ENCODE measurements at places on chromosomes 16 and 17.

GRCh38 chr17:18042983-18043382, 3.8 kb downstream of the GID4 start:
- no peak for DNase-seq

DNA sequence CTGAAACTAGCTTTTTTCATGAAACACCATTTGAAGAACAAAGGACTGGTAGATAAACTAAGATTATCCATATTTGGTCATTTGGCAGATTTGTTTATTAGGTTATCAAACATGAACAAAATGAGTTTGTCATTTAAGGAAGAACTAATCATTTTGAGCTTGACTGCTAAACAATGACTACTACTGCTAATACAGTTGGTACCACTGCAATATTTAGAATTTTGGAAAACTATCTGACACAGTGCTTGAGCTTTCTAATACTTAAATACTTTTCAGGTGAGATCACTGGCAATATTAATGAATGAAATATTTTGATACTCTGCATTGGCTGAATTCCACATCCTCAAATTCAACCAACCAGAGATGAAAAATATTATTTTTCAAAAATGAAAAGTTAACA, 47.2 kb downstream of the MED13 start:
- DNase-seq = no peak

DNA sequence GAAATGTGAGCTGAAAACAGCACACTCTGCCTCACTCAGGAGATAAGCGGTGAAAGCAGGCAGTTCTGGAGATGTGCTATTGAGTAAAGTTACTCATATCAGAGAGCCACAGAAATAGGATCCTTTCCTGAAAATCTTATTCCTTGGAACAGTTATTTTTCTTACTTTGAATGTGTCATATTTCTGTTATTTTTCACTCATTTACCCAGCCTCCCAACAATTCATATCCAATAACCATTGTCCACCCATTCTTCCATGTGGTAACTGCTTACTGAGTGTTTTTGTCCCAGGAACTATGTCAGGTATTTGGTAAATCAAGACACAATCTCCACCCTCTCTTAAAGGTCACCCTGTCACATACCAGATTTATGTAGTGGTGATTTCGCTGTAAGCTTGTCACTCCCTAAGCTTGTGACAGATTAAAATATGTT, 144.9 kb downstream of the PARN start:
- DNase-seq = no peak

GRCh38 chr16:13315642-13316427, 414.4 kb downstream of the SHISA9 start:
- DNase-seq = no peak

DNA sequence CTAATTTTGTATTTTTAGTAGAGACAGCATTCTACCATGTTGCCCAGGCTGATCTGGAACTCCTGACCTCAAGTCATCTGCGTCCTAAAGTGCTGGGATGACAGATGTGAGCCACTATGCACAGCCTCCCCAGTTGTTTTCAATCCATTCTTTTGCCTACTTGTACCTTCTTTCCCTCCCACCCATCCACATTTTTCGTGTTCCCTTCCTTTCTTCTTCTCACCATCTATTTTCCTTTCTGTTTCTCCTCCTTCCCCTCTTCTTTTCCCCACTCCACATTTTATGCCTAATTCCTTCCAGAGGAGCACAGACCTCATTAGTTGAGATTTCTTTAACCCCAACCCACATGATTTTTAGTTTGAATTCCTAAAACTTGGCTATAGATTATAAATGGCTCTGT, 94.3 kb downstream of the ATF7IP2 start:
- no peak for DNase-seq

GRCh38 chr16:52254746-52255145, 292.2 kb downstream of the TOX3 start:
- DNase-seq = no peak

- DNase-seq = no peak
Measured at GRCh38 chr17:75897160-75898019, 639 bp upstream of the TRIM65 start.

DNA sequence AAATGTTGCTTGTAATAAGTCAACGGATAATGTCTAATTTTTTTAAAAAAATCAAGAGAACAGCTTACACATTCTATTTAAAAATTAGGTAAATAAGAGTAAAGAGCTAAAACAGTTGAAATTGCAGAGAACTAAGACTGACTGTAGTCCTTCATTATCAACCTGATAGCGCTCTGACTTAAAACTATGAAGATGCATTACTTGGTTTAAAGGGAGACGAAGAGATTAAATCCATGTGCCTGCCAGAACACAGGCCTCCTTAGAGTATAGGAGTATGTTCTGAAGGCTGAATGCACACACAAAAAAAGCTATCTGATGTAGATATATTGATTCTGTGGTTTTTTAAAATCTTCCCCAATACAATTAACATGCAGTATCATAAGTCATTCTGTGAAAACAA, 28.5 kb downstream of the GLG1 start:
- no peak for DNase-seq

DNA sequence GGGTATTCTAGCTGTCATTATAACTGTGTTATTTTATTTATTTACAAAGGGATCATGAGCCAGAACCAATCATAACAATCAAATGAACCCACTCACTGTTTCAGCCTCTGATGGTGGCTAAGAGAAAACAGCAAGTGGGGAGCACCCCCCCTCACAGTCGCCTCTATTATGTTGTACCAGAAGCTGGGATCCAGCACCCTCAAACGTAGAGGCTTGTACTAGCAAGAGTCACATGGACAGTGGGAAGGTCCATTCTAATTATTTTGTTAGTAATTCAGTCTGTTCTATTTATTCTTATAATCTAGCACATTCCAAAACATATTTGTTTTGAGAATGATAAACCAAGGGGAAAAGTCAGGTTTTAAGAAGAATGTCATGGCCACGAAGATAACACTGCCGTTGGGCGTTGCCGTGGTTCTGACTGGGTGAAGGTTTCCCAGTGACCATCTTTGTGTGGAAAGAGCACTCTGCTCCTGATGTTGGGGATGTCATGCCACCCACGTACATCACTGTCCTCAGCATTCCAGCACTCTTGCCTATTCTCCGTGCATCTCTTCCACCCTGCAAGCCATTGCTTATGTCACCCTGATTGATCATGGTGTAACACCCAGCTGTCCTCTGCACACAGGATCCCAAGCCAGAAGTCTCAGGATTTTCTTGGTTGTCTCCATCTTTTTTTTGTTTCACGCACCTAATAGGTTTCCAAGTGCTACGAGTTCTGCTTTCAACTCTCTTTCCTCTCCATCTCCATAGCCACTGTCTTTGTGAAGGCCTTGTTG, 205.8 kb downstream of the PRKCA start:
- DNase-seq = no peak

GRCh38 chr16:70162041-70162451, 11.5 kb upstream of the CLEC18C start:
- no peak for DNase-seq

DNA sequence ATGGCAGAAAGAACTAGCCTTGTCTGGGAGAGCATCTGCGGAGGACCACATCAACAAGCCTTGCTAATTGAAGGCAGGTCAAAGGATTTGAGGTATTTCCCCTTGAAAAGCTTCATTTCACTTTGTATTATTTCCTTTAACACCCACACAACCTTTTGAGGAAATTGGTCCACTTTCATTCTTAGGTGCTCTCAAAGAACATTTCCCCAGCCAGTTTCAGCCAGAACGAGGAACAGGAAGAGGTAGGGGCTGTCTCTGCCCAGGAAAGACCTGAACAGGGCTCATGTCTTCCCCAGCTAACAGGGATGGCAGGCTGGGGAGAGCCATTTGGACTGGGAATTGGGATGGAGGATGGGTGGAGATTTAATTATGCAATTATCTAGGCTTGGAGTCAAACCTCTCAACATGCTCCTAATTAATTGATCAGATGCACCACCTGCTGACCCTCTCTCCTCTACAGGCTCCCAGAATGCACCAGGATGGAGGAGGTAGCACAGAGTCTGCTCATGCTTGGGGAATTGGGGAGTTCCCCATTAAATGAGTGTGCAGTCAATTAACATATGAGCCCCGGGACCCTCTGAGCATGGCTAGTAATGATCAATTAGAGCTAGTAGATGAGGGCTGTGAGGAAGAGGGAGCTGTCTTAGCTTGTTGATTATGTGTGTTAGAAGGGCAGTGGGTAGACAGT, 84.6 kb downstream of the GP2 start:
- DNase-seq = no peak

DNA sequence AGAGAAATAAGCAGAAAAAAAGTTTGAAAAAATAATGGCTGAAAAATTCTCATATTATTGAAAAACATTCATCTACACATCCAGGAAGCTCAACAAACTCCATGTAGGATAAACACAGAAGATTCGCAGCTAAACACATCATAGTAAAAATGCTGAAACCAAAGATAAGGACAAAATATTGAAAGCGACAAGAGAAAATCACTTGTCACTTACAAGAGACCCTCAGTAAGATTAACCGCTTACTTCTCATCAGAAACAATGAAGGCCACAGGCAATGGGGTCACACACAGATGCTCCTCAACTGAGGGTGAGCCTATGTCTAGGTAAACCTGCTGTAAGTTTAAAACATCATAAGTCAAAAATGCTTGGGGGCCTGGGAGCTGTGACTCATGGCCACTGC, 38.1 kb upstream of the METRNL start:
- DNase-seq = no peak

DNA sequence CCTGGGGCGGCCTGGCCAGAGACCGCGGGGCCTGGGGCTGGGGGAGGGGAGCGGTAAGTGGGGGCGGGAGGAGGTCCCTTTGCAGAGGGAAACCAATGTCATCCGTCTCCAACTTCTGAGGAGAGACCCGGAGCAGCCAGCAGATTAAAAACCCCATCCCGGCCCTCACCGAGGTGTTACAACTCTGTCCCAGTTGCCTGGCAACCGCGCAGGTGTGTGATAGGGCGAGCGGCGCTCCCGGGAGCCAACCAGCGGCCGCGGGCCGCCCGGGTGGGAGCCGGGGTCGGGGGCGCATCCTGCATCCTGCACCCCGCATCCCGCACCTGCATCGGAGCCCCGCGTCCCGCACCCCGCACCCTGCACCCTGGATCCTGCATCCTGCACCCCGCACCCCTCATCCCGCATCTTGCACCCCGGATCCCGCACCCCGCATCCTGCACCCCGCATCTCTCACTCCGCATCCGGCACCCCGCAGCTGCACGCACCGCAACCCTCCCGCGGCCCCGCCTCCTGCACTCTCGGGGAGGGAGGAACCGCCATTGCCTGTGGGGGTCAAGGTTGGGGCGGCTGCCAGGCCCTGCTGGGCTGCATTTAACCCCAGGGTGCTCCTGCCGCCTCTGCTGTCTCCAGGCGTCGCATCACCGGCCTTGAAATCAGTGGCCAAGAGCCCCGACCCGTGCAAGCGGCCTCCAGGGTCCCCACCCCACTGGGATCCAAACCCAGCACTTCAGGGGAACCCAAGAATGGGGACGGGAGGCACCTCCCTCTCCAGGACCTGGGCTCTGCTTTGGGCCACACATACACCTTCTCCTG, 47.3 kb downstream of the RTN4RL1 start:
- no peak for DNase-seq

- no peak for DNase-seq
Measured at GRCh38 chr17:49969134-49969759, at the start of gene DLX4. Gene DLX4, plus strand, starts transcription at chr17:49969190. Its CDS starts 279 bp downstream, at chr17:49969469.

- DNase-seq = no peak
Measured at GRCh38 chr16:89104930-89105571, 11.4 kb downstream of the ACSF3 start.

GRCh38 chr17:3738562-3739295, 15.0 kb downstream of the HASPIN start:
- peak; percentile 65 for DNase-seq

DNA sequence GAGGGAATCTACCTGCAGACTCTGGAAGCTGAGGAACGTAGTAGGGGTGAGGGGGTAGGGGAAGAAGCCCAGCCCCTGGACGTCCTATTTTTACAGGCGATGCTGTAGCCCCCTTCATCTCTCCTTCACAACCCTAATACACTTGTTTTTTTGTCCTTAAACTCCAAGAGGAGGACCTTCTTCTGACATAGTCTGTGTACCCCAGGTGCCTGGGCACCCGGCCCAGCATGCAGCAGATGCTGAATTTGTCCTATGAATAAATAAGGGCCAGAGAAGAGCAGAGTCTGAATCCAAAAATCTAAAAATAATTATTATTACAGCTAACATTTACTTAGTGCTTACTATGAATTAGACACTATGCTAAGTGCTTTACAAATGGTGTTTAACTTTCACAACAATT, 5.1 kb downstream of the KIF18B start:
- no peak for DNase-seq

GRCh38 chr17:63506627-63507026, 16.5 kb upstream of the KCNH6 start:
- no peak for DNase-seq

DNA sequence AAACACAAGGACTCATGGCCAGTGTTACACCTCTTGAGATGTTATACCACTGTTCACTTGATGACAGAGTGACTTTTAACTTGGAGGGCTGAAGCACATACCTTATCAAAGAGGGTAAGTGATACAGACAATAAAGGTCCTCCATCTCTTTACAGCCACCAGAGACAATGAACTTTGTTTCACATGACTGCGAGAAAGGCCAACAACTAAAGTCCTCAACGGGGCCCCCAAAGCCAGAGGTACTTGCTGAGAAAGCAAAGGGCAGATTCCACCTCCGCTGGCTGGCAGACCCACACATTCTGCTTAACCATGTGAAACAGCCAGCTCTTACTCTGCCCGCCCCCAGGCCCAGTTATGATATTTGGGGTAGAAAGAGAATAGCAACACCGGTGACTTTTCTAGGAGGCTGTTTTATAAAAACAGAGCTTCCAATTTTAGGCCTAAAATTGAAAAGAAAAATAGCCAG, 21.4 kb downstream of the DCUN1D3 start:
- DNase-seq = no peak

DNA sequence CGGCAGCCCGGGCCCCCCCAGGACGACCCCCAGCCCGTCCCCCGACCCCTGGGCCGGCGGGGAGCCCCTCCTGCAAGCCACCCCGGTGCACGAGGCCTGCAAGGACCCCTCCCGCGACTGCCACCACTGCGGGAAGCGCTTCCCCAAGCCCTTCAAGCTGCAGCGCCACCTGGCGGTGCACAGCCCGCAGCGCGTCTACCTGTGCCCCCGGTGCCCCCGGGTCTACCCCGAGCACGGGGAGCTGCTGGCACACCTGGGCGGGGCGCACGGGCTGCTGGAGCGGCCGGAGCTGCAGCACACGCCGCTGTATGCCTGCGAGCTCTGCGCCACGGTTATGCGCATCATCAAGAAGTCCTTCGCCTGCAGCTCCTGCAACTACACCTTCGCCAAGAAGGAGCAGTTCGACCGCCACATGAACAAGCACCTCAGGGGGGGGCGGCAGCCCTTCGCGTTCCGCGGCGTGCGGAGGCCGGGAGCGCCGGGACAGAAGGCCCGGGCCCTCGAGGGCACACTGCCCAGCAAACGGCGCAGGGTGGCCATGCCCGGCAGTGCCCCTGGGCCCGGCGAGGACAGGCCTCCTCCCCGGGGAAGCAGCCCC, 15.6 kb upstream of the ZFPM1 start:
- peak; percentile 69 for DNase-seq
